ENCODE measurements at places on chromosomes 16 and 17.

- no peak for DNase-seq
Observed at GRCh38 chr17:78779850-78780249, 2.2 kb downstream of the CYTH1 start.

DNA sequence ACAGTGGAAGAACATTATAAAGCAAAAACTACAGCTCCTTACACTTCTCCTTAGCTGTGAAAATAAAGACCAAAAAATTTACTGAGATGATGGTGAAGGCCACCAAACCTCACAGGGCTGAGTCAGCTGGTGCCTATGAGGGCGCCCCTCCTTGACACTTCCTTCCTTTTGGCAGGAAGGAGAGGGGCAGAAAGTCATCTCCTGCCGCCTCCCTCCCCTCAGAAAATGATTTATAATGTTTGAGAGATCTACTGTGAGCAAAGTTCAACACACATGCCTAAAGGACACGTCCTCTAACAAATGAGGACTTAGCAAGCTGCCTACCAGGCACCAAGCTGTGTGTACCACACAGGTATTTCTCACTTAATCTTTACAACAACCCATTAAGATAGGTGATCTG lies 245.7 kb downstream of the PRKCA start:
- DNase-seq: no peak

DNA sequence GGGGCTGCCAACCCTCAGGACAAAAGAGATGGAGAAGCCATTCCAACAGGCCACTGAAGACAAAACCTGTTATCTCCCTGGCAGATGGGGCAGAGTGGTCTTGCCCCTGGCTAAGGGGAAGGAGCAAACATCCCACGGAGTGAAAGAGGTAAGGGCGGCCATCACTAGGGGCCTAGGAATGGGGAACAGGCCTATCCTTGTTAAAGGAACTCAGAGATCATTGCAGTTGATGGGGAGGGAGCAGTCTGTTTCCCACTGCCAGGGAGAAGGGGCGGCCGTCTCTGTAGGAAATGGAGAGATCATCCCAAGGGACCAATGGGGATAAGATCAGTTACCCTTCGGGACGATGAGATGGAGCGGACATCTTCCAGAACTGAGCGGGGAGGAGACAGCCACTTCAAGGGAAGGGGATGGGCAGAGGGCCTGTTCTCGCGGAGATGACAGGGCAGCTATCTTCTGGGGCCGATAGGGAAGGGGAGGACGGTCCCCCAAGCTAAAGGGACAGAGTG lies 581 bp upstream of the TMEM208 start:
- DNase-seq: no peak

GRCh38 chr17:76414334-76415295 lies 30.2 kb downstream of the SPHK1 start:
- DNase-seq: no peak

- no peak for DNase-seq
Observed at GRCh38 chr16:77993111-77993985, 29.0 kb upstream of the CLEC3A start.

GRCh38 chr17:9389111-9389527 lies 186.5 kb downstream of the STX8 start:
- peak; percentile 13 for DNase-seq

- DNase-seq: peak; percentile 32
Observed at GRCh38 chr17:76710863-76711611, at the start of gene MXRA7. Gene MXRA7, minus strand, starts transcription at chr17:76710965. Its CDS starts 19 bp downstream, at chr17:76710946.

DNA sequence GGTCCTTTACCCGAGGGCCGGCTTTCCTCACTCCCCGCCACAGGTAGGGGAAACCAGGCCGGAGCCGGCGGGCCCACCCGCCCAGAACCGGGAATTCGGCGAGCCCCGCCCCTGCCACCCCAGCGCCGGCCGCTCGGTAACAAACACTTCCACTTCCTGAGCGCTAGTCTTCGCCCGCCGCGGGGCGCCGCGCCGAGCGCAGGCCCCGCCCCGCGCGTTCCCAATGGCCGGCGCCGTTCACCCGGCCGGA lies 224 bp upstream of the NHERF1 start:
- no peak for DNase-seq

DNA sequence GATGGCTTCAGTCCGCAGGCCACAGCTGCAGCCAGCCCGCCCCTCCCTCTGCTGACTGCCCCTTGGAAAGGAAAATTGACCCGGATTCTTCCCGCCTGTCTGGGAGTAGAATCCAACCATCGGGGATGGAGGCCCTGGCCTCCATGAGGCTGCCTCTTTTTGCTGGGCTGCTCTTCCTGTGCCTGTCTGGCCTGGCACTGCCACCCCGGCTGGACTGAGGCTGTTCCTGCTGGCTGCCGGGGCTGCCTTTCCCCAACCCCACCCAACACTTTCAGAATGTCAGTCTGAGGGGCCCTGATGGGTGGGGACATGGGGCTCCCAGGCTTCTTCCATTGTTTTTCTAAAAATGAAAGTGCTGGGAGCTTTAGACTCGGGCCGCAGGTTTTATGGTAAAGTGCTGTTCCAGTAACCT lies 7.3 kb downstream of the BAHCC1 start:
- DNase-seq: no peak

- no peak for DNase-seq
Observed at GRCh38 chr17:65902155-65902554, 289.8 kb downstream of the CEP112 start.

DNA sequence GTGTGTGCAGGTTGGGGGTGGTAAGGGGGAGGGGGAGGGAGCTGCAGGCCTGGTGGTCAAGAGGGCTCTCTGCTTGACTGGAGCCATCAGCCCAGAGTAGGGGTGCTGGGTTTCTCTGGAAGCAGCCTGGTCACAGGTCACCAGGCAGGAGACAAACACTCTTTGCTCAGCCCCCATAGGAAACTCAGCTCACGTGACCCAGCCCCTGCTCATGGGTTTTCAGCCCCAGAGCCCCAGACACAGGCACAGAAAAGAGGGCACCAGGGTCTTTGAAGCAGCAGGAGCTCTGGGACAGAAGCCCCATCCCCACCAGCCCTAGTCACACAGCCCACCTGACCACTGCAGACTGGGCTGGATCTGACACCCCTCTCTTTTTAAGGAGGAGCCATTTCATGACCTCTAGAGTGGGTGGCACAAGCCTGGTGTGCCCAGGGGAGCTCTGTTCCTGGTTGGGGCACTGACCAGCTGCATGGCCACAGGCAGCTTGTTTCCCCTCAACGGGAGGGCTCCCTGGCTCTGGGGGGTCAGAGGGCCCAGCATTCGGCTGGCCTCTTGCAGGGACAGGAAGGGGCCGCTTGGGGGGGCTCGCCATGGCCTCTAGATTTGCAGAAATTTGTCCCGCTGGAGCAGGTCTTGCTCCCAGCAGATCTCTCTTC lies 13.8 kb upstream of the CD79B start:
- DNase-seq: no peak

DNA sequence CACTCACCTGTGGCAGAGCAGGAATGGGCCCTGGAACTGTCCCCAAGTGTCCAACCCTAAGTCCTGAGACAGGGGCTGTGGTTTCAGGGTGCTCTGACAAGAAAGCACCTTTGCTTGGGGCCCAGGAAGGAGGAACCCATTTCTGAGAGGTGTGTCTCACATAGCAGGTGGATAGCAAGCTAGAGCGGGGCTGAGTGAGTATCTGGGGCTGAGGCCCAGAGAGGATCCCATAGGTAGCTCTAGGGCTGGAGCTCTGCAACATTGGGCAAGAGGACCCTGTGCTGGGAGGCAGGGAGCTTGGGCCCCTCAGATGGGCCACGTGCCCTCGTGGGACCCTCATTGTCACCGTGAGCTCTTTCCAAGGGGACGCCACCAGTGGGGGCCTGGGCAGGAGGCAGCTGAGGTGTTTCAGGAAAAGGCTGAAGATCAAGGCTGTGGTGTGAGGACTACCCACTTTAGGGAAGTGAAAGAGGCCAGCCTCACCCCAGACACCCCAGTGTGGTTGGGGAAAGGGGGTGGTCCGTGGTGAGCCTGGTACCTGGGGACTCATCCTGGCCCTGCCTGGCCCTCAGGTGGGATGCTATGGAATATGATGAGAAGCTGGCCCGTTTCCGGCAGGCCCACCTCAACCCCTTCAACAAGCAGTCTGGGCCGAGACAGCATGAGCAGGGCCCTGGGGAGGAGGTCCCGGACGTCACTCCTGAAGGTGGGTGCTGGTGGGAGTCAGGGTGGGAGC lies 5.3 kb downstream of the DEF8 start:
- no peak for DNase-seq

DNA sequence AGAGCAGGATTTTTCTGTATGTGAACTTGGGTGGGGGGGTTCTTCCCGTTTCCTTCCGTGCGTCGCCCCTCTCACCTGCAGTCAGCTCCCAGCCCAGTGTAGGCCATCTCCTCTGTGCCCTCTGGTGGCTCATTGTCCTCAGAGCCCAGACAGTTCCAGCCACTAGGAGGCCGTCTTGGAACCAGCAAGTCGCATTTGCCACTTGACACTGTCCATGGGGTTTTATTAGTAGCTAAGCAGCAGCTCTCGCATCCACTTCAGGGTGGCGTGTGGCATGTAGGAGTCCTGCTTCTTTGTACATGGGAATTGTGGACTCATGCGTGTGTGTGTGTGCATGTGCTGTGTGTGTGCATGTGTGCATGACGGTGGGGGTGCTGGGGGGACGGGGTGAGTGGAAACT lies 74.0 kb downstream of the SEC14L1 start:
- no peak for DNase-seq

DNA sequence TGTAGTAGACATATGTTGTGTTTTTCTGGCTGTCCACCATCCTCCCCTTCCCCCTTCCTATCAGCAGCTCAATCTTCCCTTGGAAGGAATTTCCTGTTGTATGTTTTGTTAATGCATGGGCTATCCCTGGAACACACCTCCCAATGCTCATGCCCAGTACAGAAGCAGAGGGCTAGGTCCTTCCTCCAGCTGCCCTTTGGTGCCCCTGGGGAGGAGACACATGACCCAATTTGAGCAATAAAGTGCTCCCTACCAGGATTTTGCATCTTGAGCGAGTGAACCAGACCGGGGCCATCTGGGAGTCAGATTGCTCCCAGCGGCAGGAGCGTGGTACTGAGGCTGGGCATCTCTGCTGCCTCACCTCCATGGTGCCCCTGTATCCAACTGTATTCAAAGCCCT lies 141.5 kb upstream of the MED13 start:
- DNase-seq: no peak

DNA sequence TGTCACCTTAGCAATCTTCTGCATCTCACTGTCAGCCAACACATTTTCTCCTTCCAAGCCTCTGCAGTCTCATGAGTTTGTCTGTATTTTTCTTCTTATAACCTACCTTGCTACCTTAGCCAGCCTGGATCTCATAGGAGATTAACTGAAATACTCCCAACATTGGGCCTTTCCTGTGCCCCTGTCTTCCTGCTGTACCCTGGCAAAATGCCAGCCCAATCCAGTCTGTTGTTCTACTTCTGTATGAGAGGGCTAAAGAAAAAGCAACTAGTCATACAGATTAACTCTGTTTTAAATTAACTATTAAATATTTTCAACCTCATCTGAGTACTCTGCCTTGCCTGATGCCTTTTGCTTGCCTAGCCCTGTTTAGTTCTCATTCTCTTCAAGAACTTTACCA lies 18.4 kb downstream of the GOSR1 start:
- no peak for DNase-seq

Data from T-helper 2 cell (primary cell).